ENCODE measurements at places on chromosomes 1 and 21.

DNA sequence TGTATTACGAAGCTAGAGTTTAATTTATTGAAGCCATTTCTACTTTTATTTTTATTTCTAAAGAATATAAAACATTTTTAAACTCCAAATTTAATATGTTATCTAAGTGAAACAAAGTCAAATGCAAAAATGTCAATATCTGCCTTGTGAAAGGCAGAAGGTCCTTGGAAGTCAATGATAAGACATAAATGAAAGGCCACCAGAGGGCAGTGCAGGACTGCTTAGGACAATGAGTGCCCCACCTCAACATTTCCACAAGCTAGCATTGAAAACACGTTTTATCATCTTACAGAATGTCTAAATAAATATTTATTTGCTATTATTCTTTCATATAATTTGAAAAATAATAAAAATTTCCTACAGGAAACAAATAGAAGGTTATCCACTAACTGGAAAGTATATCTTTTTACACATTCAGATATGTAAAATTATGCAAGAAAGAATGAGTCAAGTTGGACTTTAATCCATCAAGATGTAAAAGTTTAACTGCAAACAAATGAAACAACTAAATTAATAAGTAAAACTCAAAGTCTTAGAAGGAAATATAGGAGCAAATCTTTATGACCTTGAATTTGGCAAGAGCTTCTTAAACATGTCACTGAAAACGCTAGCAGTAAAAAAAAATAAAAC is 140.1 kb upstream of the FMN2 start:
- DNase-seq, result peak; percentile 26

DNA sequence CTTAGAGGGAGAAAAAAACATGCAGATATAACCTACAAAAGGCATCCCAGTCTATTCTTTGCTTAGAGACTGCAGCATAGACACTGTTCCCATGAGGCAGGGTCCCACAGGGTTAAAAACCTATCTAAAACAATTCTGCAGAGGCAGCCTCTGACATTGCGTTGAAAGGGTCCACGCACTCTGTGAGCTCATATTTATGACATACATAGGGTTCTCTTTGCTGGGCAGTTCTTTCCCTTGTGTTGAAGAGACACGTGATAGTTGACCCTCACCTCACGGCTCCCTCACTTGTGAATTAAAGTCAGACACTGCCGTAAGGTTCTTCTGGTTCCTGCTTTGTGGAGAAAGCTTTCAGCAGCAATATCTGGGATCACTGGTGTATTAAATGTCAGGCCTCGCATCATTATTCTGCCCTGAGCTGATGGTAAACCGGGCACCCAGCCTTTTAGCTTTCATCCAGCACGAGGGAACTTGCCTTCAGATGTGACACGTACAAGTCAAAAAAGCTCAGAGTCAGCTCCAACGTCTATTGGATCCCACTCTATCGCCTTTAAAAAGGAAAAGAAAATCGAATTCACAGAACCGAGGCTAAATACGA is 52.8 kb upstream of the HNRNPU start:
- DNase-seq, result no peak

GRCh38 chr1:56377431-56377830 is 201.9 kb downstream of the PLPP3 start:
- no peak for DNase-seq

DNA sequence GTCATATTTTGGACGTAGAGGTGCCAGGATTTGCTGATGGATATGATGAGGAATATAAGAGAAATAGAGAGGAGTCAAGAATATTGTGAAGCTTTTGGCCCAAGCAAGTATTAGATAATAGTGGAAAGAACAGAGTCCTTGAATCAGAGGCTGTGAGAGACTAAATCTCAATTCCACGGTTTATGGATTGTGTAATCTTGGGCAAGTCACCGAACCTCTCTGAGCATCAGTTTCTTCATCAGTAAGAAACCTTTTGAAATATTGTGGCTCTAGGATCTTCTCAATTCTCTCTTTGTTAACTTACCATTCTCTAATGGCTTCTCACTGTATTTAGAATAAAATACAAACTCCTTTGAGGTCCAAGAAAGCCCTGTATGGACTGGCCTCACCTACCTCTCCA is 77.6 kb downstream of the RPS6KA1 start:
- DNase-seq, result no peak

- no peak for DNase-seq
Measured at GRCh38 chr1:197921235-197922069, 4.3 kb downstream of the LHX9 start.

DNA sequence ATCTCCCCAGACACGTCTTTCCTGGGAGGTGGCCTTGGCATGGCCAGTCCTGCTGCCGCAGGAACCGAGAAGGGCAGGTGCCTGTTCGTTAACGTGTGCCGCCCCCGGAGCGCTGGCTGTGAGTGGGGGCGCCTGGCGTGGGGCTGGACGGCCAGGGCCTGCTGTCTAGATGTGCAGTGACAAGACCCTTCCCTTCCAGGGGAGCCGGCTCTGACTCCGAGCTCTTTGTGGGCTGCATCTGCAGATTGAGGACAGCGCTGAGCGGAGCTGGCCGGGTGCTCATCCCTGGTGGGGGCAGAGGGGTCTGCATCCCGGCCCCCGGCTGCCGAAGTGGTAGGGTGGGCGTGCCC is 13.0 kb downstream of the COL18A1 start:
- DNase-seq, result no peak

DNA sequence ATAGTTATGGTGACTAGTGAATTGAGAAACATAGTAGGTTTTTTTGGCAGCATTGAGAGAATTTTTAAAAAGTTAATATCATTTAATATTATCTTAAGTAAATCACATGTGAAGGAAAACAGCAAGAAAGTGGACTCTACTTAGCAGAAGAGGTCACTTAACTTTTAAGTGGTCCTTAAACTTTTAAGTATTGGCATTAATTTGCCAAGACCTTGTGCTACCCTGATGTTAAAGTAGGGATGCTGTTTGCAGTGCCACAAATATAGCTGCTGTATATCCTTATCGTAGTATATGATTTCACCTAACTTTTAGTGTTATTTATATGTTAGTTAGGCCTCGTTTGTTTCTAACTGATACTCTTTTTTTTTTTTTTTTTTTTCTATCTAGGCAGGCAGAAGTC is 40.2 kb downstream of the SMG7 start:
- DNase-seq, result no peak

GRCh38 chr1:157966031-157966537 is 27.4 kb upstream of the KIRREL1 start:
- DNase-seq, result no peak

DNA sequence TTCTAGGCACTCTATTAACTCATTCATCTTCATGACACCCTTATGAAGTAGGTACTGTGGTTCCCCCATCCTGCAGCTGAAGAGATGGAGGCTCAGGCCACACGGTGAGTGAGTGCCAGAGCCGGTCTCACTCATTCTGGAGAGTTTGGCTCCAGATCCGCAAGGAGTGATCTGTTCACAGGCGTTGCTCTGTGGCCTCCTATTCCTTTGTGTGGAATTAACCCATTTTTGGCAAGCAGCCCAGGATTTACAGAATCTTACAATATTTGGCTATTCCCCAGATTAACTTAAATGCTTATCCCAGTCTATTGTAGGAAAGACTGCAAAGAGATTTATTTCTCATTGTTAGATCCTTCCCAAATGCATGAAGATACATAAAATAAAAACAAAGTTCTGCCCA is 29.6 kb downstream of the KIAA0040 start:
- no peak for DNase-seq

GRCh38 chr1:3238703-3239278 is 169.8 kb downstream of the PRDM16 start:
- no peak for DNase-seq

DNA sequence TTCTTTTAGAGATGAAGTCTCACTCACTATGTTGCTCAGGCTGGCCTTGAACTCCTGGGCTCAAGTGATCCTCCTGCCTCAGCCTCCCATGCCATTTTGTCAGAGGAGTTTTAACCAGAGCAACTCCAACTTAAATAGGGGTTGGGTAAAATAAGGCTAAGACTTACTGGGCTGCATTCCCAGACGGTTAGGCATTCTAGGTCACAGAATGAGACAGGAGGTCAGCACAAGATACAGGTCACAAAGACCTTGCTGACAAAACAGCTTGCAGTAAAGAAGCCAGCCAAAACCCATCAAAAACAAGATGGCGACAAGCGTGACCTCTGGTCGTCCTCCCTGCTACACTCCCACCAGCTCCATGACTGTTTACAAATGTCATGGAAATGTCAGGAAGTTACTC is 5.7 kb upstream of the DNAH14 start:
- DNase-seq, result no peak

DNA sequence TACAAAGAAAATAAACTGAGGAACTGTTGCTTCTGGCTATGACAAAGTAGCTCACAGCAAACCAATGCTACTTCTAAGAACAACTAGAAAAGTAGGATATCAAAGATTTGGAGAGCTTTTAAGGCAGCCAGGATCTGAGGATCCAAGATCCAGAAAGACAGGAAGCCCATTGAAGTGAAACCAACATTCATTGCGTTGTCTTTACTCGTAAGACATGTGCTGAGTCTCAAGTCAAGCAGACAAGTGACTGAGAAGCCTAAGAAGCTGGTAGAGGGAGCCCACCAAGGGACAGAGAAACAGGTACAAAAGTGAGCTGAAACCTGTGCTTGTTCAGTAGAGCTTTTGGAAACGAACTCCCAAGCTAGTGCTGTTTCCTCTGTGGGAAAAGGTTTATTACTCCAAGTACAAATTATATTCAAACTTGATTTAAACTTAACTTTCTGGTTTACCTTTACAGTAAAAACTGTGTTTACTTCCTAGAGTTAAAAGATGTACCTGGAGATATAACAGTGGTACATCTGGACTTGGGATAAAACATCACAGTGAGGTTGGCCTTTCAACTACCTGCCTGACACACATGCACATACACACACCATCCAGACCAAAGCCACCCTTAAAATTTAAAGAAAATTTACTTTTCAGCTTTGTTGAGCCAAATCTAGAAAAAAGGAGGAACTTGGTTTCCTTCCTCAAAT is 41.2 kb downstream of the NME7 start:
- DNase-seq, result no peak

- no peak for DNase-seq
Measured at GRCh38 chr1:183449223-183449770, 23.0 kb upstream of the SMG7 start.

- no peak for DNase-seq
Measured at GRCh38 chr1:21292984-21293536, 2.8 kb upstream of the ECE1 start.

DNA sequence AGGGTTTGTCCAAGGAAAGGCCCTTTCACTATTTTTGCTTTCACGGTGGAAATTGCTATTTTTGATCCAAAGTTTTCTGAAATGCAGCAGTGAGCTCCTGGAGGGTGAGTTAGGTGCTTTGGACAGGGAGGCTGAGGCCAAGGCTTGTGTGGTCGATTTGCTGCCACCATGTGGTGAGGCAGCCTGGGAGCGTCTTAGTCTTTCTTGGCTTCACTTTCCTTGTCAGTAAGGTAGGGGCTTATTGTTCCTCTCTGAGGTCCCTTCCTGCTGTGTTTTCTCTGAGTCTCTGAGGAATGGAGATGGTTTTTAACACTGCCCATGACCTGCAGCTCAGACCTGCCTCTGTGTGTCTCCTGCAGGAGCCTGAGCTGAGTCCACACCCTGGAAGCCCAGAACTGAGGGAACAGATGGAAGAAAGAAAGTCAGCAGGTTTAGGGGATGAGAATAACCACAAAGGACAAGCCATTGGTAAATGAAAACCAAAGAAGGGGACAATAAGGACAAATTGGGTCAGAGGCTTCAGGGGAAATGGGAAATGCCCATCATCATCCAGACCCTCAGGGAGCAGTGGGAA is 20.1 kb upstream of the S100A10 start:
- DNase-seq, result no peak

GRCh38 chr1:246142320-246142893 is 364.7 kb downstream of the SMYD3 start:
- no peak for DNase-seq

- no peak for DNase-seq
Measured at GRCh38 chr1:117683571-117684285, 77.9 kb downstream of the TENT5C start.

DNA sequence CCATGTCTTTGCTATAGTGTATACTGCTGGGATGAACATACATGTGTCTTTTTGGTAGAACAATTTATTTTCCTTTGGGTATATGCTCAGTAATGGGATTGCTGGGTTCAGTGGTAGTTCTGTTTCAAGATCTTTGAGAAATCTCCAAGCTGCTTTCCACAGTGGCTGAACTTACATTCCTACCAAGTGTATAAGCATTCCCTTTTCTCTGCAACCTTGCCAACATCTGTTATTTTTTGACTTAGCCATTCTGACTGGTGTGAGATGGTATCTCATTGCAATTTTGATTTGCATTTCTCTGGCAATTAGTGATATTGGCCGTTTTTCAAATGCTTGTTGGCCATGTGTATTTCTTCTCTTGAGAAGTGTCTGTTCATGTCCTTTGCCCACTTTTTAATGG is 37.5 kb upstream of the ANGPTL1 start:
- no peak for DNase-seq

All from T-helper 17 cell (primary cell).